NK-92 treated with Interleukin-12 subunit alpha and Interleukin-12 subunit beta, amount 100 ng/mL, for 24 hours (cell line): ENCODE measurements at places on chromosomes 2 and 18.

DNA sequence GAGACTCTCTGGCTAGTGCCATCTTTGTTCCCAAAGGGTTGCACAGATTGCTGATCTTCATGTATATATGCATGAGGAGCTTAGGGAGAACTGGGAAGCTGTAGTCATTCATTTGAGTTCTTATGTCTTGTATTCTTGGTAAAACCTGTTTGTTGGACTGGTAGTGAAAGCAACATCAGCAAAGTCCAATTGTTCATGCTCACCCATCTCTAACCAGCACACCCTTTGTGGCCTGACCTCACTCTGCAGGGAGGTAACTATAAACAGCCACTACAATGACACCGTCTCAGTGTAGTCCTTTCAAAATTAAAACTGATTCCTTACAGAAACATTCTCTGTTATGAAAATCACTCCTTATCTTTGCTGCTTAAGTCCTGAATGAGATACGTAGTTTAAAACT is 13.9 kb upstream of the LMAN1 start:
- DNase-seq, result no peak

GRCh38 chr2:149313512-149313972 is 16.8 kb upstream of the LYPD6 start:
- no peak for DNase-seq

DNA sequence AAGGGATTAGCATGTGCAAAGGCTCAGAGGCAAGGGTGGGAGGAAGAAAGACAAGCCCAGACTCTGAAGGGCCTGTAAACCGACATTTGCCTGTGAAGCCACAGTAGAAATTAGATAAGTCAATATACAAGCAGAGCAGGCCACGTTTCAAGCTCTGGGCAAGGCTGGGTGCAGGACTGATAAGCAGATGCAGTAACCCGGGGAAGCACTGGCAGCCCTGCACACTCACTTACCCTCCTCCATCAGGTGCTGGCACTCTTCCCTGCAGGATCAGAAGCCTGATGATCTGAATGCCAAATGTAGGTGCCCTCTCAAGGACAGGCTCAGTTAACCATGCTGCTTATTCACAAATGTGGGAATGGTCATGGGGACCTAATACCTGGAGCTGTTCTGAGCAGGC is 46.3 kb upstream of the RAB12 start:
- DNase-seq, result no peak

DNA sequence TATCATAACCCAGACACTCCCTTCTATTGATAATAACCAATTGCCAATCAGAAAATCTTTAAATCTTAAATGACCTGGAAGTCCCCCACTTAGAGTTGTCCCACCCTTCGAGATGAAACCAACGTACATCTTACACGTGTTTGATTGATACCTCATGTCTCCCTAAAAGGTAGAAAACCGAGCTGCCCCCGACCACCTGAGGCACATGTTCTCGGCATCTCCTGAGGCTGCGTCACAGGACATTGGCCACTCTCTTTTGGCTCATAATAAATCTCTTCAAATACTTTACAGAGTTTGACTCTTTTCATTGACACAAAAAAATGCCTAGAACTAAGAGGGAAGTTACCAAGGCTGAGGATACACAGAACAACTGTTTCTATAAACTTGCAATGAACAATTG is 190.0 kb downstream of the RTP5 start:
- DNase-seq, result no peak

GRCh38 chr2:195600778-195601177 is 56.2 kb upstream of the SLC39A10 start:
- DNase-seq, result no peak

DNA sequence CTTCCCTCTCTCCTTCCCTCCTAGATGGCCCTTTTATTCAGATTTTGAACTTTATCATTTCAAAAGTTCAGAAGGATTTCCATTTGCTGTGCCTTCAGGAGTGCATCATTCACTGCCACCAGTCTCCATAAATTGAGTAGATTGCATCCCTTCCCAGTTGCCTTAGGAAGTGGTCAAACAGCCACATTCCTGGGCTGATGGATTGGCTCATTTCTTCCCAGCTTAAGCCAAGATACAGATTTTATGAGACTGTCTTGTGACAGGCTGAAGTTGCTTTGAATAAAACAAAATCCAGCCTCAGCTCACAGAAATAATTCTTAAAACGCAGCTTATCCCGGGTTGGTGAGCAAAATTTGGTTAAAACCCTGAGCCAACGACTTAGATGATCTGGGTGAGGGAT is 9.8 kb downstream of the NRP2 start:
- DNase-seq, result no peak

DNA sequence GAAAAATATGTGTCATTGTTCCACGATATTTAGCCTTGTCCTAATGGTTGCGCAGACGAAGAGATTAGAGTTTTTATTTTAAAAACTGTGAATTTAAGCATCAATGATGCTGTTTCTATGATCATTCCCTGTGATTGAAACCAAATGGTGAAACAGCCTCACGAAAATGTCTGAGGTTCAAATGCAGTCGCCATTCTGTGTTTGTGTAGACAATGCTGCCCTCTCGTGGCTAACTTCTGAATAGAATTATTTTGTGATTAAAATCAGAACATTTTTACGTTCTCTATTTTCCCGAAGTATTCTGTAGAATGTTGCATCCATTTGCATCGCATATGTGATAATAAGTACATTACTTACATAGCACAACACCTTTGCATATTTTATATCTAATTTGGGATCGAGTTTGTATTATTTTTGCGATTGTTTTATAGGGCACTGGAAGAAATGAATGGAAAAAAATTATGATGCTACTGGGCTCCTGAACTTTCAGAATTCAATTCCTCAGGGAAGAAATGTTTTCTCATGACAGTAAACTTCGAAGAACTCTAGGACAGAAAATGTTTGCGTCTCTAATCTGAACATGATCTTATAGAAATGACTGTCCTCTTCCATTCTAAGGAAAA is 54.8 kb upstream of the CREB1 start:
- DNase-seq, result no peak

GRCh38 chr18:48982266-48982665 is 31.5 kb upstream of the SMAD7 start:
- no peak for DNase-seq

DNA sequence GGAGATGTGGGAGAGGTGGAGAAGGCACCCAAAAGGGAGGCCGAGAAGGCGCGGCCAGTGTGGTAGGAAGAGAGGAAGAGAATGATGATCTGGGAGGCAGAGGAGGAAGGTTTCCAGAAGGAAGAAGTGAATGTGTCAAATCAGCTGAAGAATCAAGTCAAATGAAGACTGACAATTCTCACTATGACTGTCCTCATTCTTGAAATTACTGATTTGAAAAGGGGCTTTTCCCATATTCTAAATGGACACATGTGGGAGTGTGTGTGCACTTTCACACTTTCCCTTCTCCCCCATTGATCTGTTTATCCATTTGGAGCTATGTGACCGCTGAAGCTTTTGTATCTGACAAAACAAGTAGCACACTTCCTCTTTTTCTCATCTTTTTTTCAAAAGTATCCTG is 6.1 kb downstream of the AFF3 start:
- no peak for DNase-seq
